ENCODE measurements at places on chromosomes 5 and 9. TPM values are rescaled to one million over a fixed set of nuclear protein-coding genes. Genes with fewer than 3 reads are reported as not detected.

PAPPA gene
- 9.9 TPM for total RNA-seq

CDH12 gene
- not detected for total RNA-seq

LHX6 gene
- 23.6 TPM for total RNA-seq

SIT1 gene
- 0.24 TPM for total RNA-seq

CCL27 gene
- 0.33 TPM for total RNA-seq
